IMR-90 (cell line): ENCODE measurements at places on chromosomes 5 and 9. TPM values are rescaled to one million over a fixed set of nuclear protein-coding genes. Genes with fewer than 3 reads are reported as not detected.

ELOVL7 gene
- total RNA-seq = 0.18 TPM in 1 of 2 replicates, not detected in the other

DMRTA1 gene
- under 0.01 TPM in 2 replicates for total RNA-seq

LCN2 gene
- total RNA-seq = not detected in 2 replicates

SLC6A19 gene
- total RNA-seq = not detected in 2 replicates

PDZD2 gene
- total RNA-seq = under 0.01 TPM in 1 of 2 replicates, not detected in the other

ECM2 gene
- total RNA-seq = under 0.01 and 0.36 TPM in 2 replicates

TTLL11 gene
- total RNA-seq = 2.0 and 2.5 TPM in 2 replicates

ANKRD33B gene
- 2.5 and 2.8 TPM in 2 replicates for total RNA-seq
